Breast epithelium (tissue), 4 donors: ENCODE measurements at places on chromosomes 2 and 18.
A peak's percentile ranks its signal among the peaks of the same experiment; 100 is the strongest.

DNA sequence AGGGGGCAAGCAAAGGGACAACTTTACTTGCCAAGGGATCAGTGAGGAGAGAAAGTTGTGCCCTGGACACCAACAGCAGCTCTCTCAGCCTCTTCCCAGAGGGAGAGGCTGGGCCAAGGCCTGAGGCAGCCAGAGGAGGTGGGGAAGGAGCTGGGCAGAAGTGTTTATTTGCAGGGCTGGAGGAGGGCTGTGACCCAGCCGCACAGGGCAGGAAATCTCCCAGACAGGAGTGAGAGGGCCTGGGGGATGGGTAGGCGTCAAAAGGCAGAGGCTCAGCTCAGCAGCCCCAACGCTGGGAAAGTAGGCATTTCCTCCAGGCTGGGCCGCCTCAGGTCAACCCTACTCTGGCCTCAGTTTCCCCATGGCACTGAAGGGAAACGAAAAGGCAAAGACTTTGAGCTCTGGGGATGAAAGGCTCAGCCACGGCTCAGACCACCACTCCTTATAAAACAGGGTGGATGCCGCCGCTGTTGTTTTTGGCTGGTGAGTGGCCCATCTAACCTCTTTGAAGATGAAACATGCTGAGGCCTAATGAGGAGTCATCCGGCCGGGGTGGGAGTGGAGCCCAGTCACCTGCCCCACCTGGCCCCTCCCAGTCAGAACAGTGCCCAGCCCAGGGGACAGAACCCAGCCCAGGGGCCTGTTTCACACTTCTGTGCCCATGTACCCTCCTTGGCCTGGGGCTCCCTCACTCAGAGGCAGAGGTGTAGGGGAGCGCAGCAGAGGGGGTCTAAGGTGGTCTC is 21.9 kb upstream of the SEMA4C start:
- DNase-seq = no peak

DNA sequence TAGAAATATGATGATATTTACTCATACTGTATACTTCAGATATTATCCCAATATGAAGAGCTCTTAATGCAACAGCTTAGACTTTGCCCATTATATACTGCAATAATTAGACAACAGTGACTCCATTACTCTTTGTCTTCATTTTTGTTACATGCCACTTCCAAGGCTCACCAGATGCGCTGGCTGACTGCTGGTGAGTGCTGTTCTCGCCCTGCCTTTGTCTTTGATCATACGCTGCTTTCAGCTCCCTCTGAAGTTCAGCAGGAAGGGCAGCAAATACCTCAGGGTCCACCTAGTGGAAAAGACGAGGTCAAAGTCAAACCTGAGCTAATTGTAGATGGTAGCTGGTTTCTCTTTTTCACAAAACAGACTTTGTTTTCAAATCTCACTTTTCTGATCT is 66.3 kb downstream of the EIF5B start:
- no peak for DNase-seq

GRCh38 chr18:62856294-62856693 is 141.0 kb downstream of the PHLPP1 start:
- DNase-seq = no peak

DNA sequence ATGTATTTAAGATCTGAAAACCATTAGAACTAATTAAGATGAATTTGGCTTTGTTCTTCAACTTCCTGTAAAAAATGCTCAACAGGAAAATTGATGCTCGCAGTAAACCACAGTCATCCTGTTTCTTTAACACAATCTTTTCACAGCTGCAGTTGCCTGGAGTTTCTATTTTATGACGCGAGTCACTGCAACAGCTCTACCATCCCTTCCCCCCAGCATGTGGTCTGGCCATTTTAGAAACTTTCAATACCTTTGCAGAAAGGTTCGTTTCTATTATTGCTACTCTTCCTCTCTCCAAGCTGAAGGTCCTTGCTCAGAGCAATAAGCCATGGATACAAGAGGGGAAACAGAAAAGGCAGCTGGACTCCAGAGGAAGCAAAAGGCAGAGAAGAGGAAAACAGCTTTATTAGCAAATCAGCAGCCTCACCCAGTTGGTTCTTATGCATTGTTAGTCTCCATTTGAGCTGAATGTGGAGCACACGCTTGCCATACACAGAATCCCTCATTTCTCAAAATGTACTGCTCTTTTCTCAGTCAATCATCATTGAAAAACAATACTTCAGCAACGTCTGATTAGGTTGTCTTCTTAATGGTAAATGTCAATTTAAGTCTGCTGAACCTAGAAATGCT is 3.9 kb downstream of the WIPF1 start:
- DNase-seq = no peak

GRCh38 chr18:79645291-79645983 is 34.2 kb upstream of the CTDP1 start:
- no peak for DNase-seq

- DNase-seq = peak; percentile 2
Observed at GRCh38 chr2:240469239-240469636, 33.8 kb downstream of the GPC1 start.

GRCh38 chr2:8081130-8081529 is 600.7 kb upstream of the ID2 start:
- no peak for DNase-seq

- DNase-seq = no peak
Observed at GRCh38 chr2:46841621-46842020, 74.0 kb downstream of the MCFD2 start.

GRCh38 chr2:178863856-178864620 is 56.8 kb upstream of the TTN start:
- no peak for DNase-seq

DNA sequence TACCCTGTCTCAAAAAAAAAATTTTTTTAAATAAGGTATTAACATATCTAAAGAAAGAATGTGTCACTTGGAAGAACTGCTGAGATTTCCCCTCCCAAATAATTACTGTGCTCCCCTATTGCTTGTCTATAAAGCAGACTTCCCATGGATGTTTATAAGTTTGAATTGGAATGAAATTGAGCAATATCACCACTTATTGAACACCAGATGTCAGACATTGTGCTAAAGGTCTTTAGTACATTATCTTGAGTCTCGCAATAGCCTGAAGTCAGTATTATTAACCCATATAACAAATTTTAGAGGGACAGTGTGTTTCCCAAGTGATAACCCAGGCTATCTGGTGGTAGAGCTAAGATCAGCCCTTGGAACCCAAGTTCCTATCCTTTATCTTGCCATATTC is 102.9 kb upstream of the MSH2 start:
- no peak for DNase-seq

- DNase-seq = no peak
Observed at GRCh38 chr2:1915196-1915595, 170.9 kb upstream of the PXDN start.

GRCh38 chr2:2166881-2167280 is 164.2 kb downstream of the MYT1L start:
- no peak for DNase-seq

DNA sequence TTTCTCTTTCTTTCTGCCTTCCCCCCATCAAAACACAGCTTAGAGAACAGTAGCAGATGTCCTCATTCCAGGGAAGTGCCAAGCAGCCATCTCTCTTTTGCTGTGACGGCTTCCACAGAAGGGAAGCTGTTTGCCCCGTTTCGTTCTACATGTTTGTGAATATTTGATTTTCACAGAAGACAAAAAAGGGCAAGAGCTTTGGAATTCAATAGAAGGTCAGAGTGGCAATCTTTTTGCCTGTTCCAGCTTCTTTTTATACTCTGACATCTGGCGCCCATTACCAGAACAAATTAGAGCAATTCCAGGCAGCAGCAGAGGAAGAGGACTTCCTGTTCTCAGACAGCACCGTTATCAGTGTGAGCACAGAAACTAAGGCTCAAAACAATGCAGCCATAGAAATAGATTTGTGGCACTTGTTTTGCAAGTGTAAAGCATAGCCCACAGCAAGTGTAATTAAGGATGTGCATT is 79.0 kb upstream of the CDH19 start:
- DNase-seq = no peak

DNA sequence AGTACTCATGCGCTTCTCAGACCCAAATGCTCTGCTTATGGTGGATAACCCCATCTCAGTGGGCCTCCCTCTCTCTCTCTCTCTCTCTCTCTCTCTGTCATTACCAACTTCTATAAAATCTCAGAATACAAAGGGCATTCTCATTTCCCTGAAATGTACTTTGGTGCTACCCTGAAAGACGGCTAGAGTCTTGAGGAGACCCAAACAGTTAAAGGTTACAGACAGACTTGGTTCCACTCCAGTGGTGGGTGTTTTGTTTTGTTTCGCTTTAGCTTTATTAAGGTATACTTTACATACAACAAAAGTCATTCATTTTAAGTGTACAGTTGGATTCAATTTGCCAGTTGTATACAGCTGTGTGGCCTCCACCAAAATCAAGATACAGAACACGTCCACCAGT is 60.9 kb downstream of the BCL11A start:
- no peak for DNase-seq

- DNase-seq = no peak
Observed at GRCh38 chr2:30233271-30234009, 2.1 kb downstream of the LBH start.

DNA sequence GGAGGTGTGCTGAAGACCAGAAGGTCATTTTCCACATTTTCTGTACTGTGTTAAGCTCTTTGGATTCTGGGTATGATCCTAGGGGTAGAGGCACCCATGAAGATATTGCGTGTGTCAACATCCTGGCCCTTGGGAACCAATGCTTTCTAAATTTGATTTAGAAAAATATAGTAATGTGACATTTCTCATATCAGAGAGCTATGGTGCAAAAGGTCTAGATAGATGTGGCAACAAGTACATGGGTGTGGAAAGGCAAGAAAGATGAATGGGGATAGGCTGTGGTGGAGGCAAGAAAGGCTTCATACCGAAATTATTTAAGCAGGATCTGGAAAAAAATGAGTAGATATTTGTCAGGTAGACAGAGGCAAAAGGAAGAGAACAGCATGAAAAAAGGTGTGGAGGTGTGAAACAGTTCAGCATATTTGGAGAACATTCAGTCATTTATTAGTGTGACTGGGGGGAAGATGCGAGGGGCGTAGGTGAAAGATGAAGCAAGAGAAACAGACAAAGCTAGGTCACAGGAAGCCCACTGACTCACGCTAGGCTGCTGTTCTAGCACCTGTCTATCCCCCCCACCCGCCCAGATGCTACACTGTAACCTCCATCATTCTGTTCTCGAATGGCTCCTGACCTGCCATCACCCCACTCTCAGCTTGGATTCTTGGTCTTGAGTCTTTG is 11.7 kb downstream of the DOK1 start:
- DNase-seq = no peak

GRCh38 chr2:215577356-215577755 is 141.5 kb upstream of the FN1 start:
- DNase-seq = no peak
